ENCODE measurements at places on chromosomes 6 and 20.

DNA sequence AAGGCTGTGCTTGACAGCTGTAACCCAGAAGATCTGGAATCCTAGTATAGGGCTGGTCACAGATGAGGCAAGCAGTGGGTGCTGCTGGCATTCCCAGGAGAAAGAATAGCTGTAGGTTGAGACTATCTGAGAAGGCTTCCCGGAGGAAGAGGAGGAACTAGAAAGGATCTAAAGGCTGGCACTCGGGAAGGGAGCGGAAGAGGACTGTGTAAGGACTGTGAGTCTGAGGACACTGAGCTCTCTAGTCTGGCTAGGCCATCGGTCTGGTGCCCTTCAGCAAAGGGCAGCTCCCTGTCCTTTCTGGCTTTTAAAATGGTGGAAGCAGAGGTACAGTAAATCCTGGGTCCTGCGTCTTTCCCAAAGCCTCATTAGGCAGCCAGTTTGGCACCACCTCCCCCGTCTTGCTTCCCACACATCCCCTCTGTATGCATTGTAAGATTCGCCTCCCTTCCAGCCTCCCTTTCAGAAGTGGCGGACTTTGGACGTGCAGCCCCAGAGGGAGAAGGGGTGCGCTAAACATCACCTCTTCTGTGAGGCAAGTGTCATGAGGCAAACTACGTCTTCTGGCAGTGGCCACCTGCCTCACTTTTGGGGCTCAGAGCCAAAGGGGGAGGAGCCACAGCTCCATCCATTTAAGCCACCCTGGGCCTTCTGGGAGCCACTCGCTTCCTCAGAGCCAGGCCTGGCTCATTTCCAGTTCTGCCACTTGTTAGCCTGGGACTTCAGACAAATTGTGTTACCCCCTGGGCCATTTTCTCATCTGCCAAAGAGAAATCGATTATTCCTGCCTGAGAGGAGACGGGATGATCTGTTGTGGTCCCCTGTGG lies 8.6 kb downstream of the SNPH start:
- DNase-seq = no peak

DNA sequence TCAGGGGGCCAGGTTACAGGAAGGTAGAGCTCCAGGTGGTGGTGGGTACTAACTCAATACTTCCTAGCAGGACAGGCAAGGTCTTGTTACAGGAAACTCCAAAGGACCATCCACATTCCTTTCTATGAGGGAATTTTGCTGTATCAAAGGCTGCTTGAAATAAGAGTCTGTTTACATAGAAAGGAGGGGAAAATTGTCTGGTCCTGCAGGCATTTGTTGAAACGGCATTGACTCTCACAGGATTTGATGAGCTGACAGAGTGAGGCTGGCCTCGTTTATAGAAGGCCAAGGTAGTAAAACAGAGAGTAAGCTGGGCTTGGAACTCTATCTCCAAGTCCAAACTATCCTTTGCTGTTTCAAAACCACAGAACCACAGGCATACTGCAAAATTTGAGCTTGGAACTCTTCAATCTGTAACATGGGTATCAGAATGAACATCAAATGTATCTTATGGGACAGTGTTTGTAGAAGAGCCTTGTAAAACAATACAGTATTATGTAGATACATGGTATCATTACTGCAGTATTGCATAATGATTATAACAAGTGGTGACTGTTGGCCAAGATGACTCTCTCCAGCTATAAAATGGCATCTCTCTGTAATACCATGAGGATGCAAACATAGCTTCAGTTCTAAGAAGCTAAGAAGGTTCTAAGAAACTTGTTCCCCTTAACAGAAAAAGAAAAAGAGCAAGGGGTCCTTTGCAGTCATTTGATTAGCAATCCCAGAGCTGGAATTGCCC lies 61.5 kb downstream of the TRAM2 start:
- no peak for DNase-seq

GRCh38 chr20:33915726-33916331 lies 77.9 kb upstream of the RALY start:
- no peak for DNase-seq

- DNase-seq = no peak
Measured at GRCh38 chr6:88865275-88865674, 98.1 kb downstream of the RNGTT start.

DNA sequence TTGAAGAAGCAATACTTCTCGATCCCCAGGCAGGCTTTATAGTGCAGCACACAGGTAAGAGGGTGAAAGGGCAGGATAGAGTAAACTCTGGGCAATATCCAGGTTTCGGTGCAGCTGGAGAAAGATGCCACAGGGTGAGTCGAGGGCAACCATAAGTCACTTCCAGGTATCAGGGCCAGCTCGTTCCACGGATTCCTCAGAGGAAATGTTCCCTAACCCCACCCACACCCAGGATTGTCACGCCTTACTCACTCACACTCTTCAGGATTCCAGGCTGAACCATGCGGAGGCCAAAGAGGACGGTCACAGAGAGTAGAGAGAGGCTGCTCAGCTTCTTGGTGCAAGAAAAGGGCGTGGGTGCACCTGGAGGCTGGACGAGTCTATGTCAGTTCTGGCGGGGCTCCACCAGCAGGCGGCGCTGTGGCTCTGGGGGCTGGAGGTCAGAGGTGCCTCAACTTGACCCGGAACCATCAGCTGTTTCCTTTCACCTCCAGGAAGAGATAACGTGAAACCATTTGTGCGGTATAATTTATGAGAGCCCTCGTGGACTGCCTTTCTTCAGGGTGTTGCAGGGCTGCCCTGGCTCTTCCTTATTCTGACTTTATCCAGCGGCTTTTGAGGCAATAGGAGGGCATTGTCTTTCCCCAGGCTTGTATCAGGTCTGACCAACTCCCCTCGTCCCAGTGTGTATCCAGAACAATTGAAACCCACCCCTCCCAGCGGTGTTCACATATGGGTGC lies 14.5 kb upstream of the WFDC12 start:
- DNase-seq = peak; percentile 66

Measured in sciatic nerve (tissue), 2 donors.